ENCODE measurements at places on chromosomes 1 and 21.

- no peak for DNase-seq
These were observed 970.7 kb downstream of the KCNT2 start for GRCh38 chr1:195637539-195637938.

DNA sequence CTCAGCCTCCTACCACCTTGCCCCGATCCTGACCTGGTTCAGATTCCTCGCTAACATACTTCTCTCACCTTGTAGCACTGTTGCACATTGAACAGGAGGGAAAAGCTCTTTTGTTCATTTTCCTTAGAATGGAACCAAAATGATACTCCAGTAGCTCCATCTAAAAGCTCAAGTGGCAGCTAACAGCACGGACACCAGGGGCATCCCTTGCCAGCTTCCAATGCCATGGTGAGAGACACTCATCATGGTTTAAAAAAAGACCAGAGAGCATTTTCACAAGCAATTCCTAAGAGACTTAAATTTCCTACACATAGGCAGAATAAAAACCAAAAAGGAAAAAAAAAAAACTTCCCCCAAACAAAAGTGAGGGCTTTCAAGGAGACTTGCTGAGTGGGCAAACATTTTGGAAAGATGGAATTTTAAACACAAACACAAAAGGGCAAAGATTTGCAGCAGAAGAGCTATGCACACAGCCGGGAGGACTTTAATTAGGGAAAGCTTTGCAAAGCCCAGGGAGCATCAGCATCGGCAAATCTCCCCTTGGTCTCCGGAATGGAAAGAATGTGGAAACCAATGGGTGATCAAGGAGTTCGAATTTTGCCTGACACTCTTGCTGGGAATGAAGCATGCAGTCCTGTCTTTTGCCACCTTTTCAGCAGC lies 84.3 kb downstream of the CAPZB start:
- no peak for DNase-seq

- no peak for DNase-seq
These were observed 279.9 kb upstream of the C1orf105 start for GRCh38 chr1:172140591-172140990.

- no peak for DNase-seq
These were observed 21.4 kb downstream of the LDLRAD2 start for GRCh38 chr1:21833392-21833976.

Measured in stimulated activated CD4-positive, alpha-beta T cell treated with anti-CD3 and anti-CD28 coated beads, Interleukin-4, amount 100 ng/mL, for 48 hours (primary cell).